ENCODE measurements at places on chromosomes 1 and 21.

- DNase-seq = no peak
Observed at GRCh38 chr21:41536076-41536826, 28.3 kb upstream of the TMPRSS2 start.

- no peak for DNase-seq
Observed at GRCh38 chr21:46318464-46318845, 5.2 kb downstream of the C21orf58 start.

DNA sequence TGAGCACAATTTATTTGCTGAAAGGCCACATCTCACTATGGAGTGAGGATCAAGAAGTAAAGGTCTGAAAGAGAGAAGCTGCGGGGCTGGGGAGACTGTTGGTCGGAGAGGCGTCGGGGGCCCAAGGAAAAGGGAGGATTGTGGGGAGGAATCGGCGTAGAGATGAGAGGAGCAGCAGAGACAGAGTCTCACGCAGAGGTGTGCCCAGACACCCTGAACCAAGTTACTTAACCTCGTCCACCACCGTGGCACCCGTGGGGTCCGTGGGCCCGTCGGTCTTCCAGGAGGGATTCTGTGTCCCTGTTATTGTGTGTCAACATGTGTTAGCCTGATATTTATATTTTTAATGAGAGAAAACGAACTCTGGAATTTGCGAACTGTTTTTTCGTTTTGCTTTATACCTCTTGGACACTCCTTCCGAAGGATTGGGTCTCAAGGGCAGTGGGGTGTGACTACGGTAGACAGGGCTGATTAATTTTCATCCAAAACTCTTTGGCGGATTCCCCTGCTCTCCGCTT is 3.8 kb upstream of the NBPF1 start:
- no peak for DNase-seq

- no peak for DNase-seq
Observed at GRCh38 chr1:183515002-183515689, 42.8 kb downstream of the SMG7 start.

DNA sequence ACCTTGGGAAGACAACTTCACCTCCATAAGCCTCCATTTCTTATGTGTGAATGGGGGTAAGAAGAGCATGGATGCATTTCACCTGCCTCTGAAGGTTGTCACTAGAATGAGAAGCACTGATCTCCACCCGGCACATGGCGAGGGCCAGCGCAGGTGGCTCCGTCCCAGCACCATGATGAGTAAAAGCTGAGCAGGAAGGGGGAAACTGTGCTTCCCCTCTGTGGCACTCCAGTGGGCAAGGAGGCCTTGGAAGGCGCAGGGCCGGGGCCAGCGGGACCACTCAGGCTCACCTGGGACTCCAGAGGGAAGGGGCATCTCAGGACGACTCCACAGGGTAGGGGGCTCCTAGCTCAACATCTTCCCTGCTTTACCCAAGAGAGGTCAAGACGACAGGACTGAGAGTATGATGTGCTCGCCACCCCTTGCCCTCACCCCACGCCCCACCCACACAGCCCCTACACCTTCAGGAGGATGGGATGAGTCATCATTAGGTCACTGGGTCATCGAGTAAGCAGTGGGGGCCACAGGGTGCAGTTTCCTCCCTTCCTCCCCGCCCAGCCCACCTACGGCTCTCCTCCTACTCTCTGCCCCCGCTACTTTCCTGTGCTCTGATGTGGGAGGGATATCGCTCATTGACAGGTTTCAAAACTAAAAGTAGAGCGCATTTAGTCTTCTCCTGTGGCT is 112.1 kb downstream of the HIVEP3 start:
- peak; percentile 80 for DNase-seq

- no peak for DNase-seq
Observed at GRCh38 chr21:32728456-32728839, 635 bp upstream of the SYNJ1 start.

DNA sequence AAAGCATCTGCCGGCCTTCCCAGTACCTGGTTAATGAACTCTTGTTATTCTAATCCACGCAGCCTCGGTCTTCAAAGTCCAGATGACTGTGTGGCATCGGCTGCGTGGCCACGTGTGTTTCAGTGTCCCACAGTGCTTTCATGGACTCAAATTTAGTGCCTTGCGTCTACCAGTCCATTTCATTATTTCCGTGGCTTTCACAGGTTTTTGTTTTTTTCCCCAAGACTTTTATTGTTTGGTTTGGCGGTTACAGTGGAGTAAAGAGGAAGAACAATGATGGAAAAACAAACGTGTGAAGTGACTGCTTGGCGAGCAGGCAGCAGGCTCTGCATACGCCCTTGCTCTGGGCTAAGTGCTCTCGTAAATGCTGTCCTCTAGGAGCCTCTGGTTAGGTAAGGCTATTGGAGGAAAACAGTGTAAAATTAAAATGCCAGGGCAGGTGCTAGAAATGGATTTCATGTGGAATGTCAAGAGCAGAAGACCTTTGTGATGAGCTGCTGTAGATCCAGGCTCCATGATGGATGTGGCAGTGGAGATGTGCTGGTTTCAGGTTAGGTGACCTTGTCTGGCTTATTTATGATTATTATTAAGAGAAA is 536.3 kb downstream of the KIF26B start:
- no peak for DNase-seq

DNA sequence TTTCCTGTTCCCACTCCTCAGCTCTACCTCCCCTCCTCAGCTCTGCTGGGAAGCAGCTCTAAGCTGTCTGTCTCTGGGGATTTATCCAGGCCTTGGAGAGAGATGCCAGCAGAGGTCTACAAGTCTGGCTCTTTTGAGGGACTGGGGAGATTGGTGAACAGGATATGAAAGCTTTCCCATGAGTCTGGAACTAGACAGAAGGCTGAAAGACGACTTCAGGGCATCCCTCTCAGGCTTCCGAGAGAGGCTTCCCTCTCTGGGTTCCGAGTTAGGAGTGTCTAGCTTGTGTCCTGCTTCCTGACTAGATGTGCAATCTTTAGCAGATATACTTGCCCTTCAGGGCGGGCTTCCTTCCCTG is 733 bp downstream of the TMEM35B start:
- no peak for DNase-seq
